ENCODE measurements at places on chromosomes 1 and 21.
A peak's percentile ranks its signal among the peaks of the same experiment; 100 is the strongest.

- DNase-seq, result peak; percentile 60
These were observed 539 bp downstream of the ATP8B2 start for GRCh38 chr1:154325583-154326545.

GRCh38 chr21:45390121-45390751 is 14.7 kb upstream of the COL18A1 start:
- no peak for DNase-seq

DNA sequence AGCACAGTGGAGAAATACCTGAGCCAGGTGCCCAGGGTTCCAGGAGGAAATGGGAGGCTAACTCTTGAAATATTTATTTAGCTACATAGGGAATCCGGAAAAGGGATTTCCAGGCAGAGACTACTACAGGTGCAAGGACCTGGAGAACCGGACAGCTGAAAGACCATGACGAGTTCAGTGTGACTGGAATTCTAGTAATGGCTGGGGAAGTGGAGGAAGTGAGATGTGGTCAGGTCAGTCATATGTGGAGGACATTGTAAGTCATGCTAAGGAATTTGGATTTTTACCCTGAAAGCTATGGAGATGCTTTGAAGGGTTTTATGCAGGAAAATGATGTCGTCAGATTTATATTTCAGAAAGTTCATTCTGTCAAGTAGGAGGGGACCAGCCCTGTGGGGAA is 1.8 kb downstream of the CAP1 start:
- DNase-seq, result no peak

- peak; percentile 8 for DNase-seq
These were observed 11.0 kb downstream of the BRINP2 start for GRCh38 chr1:177181631-177182291.

DNA sequence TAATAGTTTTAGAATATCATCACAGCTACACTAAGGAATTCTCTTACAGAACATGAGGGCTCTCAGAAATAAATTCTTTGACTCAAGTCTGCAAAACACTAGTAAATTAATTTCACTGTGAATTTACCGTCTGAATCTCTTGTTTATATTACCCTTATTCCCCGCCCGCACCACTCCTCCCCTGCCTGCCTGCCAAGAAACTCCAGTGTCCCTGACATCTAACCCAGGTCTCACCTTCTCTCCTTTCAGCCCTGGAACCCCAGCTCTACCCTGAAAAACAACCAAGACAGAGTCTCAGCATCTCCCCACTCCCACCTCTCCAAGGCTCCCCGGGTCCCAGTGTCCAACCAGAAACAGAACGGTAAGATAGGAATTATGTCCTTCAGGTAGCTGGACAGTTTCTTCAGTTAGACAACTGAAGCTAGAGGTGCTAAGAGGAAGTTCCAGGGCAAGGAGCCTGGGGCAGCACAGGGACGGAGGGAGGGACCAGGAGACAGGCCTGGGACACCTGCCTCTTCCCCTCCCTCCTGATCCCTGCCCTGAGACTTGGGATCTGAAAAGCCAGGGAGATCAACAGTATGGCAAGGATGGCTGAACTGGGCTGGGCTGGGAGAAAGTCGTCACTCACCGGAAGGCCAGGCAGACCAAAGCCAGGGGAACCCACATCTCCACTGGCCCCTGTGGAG is 15.4 kb downstream of the COL16A1 start:
- DNase-seq, result no peak

- DNase-seq, result no peak
These were observed 90.0 kb downstream of the VWA5B1 start for GRCh38 chr1:20380616-20381035.

- DNase-seq, result no peak
These were observed 15.8 kb upstream of the CCDC190 start for GRCh38 chr1:162876751-162877150.

DNA sequence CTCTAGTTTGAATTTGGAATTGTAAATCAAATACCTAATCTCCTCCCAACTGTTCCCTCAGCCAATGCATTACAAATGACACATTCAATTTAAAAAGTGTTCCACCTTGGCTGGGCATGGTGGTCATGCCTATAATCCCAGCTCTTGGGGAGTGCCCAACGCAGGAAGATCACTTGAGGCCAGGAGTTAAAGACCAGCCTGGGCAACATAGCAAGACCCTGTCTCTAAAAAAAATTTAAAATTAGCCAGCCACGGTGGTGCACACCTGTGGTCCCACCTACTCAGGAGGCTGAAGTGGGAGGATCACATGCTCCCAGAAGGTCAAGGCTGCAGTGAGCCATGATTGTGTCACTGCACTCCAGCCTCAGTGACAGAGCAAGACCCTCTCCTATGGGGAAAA is 3.8 kb downstream of the ARNT start:
- DNase-seq, result no peak

Data from CD4-positive, alpha-beta T cell treated with Interleukin-10 for 1 hour (primary cell).